SW 1271 (cell line): ENCODE measurements at places on chromosomes 5 and 9.

GRCh38 chr9:120265791-120266190, 314.2 kb downstream of the CDK5RAP2 start:
- no peak for DNase-seq

- no peak for DNase-seq
These were observed 234.5 kb downstream of the CRB2 start for GRCh38 chr9:123590499-123590898.

- DNase-seq = no peak
These were observed 21.2 kb downstream of the ENC1 start for GRCh38 chr5:74619308-74619707.

- DNase-seq = no peak
These were observed 81.6 kb downstream of the CYFIP2 start for GRCh38 chr5:157347301-157348048.

DNA sequence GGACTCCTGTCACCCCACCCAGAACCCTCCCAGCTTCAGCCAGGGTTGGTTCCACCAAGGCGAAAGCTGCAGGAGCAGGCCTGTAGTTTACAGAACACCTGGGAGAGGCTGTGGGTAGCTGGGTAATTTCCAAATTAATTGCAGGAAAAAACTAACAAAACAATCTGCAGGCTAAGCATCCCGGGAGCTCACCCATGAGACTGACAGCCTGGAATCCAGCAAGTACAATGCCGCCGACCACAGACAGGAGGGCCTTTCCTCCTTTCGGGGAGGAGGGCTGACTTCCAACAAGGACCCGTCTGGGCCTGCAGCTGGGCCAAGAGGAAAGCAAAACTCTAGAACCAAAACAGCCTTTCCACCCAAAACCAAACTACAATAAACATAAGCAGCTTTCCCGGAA, 10.3 kb downstream of the FOXE1 start:
- no peak for DNase-seq

GRCh38 chr9:115170358-115171073, 52.6 kb upstream of the TNC start:
- no peak for DNase-seq

DNA sequence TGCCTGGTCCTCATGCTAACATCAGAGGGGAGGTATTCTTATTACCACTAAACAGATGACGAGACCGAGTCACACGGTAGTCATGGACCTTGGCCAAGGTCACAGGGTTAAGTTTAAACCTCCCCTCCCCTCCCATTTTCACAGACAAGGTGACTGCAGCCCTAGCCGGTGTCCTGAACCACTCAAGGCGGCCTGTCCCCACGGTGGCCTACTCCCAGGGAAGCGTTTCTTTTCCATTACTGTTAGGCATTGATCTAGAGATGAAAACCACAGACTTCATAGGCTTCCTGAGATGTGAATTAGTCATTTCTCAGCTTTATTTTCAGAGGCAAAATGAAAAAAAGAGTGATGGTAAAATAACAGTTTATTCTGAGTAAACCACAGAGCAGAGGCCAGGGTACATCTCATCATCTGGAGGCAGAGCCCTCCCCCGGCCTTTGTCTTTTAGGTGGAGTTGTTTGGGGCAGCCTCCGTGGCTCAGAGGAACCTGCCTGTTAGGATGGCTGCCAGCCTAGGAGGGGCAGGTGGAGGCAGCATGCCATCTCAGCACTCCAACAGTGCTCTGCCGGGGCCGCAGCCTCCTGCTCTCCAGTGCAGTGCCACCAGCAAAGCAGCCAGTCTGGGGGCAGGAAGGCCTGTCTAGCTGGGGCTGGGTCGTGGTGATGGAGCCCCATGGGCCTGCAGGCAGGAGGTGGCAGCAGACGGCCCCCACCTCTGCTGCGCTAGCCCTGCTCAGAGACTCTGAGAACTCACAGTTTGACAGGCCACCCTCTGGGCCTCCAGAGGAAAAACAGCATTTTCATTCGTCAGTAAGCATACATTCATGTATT, 71.2 kb downstream of the RAPGEF1 start:
- DNase-seq = no peak

DNA sequence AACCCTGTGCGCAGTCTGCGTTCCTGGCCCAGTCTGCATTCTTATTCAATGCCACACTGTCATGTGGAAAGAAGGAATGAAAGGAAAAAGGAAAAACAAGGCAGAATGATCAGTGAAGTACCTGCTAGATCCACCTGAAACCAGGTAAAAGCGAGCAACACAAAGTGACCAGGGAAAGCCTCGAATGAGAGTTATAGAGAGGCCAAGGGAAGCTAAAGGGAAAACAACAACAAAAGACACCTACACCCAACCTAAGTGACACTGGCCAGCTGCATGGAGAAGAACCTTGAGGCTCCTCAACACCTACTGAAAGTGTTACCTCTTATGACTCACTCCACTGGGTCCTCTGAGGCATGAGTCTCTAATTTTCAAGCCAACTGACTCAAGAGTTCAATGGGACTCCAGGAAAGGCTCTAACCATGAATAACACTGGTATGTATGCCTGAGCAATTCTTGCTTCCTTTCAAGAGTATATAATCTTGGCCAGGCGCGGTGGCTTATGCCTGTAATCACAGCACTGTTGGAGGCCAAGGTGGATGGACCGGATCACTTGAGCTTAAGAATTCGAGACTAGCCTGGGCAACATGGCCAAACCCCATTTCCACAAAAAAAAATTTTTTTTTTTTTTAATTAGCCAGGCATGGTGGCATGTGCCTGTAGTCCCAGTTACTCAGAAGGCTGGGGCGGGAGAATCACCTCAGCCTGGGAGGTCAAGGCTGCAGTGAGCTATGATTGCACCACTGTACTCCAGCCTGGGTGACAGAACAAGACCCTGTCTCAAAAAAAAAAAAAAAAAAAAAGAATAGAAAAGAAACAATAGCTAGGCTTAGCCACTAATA, 29.0 kb downstream of the MTMR12 start:
- no peak for DNase-seq

GRCh38 chr5:55868846-55869245, 17.7 kb downstream of the IL31RA start:
- DNase-seq = peak; percentile 99

DNA sequence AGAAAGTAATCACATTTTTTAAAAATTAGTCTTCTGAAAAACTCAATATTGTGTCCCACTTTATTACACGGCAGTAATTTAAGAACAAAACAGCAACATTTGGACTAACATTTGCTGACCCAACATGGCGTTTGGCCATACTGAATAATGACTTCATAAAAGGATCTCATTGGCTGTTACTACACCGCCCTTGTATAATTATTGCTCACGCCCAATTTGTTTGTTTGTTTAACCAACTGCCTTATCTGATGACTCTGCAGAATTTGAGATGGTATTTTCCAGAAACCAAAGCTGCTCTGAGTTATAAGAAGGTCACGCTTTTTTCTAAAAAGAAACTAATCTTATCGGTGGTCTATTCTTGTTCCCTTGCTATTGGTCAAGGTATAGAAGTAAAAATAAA, 200.2 kb upstream of the TARS1 start:
- no peak for DNase-seq

DNA sequence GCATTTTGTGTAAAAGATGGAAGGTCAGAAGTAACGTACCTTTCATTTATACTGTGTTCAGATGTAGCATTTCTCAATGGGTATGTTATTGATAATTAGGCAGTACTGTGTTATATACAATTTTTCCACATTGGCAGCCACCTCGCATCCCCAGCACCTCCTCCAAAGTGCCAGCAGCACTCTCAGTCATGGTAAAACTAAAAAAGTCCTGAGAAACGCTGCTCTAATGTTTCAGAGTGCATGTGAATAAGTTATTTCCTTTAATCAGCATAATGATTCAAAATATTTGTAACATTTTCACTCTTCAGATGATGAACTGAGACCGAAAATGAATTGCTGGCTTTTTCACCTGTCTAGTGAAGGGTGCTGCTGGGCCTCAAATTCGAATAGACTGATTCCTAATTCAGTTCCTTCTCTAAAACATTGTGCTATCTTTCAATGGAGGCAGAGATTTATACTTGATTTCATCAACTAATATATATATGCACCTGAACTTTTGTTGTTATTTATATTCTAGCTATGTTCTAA, 79.9 kb upstream of the ANKRD55 start:
- no peak for DNase-seq

- DNase-seq = no peak
These were observed 130.4 kb upstream of the BASP1 start for GRCh38 chr5:17087035-17087434.

DNA sequence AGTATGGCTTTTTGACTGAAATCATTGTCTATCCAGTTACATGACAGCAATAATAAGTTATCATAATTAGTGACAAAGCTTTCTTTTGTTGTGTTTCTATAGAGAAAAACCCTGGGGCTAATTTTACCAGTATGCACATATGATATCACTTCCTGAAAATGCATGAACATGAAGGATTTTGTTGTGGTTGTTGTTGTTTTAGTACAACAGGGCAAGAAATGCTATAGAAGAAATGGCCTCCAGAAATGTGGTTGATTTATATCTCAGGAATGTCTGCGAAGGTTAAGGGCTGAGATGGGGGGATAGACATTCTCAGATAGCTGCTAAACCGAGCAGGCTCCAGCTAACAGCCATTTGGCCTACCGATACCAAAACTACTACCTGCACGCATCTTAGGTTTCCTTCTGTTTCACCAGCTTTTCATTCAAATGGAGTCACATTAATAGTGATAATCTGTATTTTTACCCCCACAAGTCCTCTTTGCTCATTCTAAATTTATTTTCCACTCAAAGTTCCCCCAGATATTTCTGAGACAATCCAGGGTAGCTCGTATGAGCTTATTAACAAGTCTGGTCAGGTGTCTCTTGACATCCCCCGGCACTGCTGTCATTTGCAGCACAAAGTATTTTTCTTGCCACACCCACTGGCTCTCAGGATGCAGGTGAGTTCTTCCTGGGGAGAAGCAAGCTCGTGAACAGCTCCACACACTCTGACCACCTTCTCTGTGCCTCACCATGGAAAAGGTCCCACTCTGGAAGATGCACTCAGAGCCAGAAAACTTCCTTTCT, 232.4 kb upstream of the GAS1 start:
- no peak for DNase-seq

DNA sequence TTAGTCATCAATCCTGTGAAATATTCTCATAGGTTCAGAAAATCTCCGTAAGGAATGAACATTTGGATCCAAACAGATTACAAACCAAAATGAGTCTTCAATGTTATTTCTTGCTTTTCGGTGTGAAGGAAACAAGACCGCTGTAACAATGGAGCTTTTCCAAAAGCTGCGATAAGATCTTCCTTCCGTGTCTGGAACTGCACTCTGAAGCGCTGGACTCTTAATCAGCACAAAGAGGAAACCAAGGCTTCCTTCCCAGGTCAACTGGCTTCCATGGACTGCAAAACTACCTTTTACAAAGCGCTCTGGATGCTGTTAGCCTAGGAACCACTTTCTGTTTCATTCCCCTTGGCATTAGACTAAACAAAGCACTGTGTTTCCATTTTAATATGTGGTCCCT, 137.9 kb upstream of the BASP1 start:
- DNase-seq = no peak

GRCh38 chr5:120540097-120540496, 76.0 kb downstream of the PRR16 start:
- no peak for DNase-seq

DNA sequence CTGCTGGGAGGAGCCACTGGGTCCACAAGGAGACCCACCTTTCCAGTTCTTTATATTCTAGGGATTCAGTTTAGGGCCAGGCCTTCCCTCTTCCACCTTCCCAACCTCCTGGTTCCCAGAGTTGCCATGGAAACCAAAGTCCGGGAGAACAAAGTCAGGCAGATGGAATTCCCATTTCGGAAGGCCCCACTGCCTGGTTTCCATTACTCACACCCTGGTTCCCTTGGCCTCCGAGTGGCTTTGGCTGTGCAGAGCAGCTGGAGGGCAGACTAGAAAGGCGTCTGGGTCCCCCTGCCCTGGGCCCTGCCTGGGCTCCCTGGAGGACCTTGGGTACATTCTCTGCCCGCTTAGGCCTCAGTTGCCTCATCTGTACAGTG, 136.1 kb downstream of the RGS3 start:
- DNase-seq = no peak

- DNase-seq = no peak
These were observed 77.8 kb downstream of the AOPEP start for GRCh38 chr9:94804316-94804715.

- no peak for DNase-seq
These were observed 65.7 kb downstream of the C9orf152 start for GRCh38 chr9:110142253-110142652.

- DNase-seq = no peak
These were observed 61.6 kb downstream of the ICE1 start for GRCh38 chr5:5483880-5484598.

DNA sequence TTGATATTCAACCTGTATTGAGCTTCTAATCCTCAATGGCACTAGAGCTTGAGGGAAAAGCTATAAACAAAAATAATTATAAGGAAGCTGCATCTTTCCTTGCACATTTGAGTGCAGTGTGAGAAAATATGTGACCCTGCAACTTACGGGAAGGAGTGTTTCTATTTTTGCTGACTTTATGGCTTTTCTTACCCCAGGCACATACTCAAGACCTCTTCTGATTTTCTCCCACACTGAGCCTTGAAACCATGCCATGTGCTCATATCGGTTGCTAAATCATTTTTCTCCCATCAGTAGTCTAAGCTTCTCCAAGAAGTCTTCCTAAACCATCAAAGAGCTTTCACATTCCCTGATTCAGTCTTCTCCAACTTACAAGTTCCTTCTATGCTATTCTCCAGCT, 91.5 kb downstream of the CDH6 start:
- no peak for DNase-seq

DNA sequence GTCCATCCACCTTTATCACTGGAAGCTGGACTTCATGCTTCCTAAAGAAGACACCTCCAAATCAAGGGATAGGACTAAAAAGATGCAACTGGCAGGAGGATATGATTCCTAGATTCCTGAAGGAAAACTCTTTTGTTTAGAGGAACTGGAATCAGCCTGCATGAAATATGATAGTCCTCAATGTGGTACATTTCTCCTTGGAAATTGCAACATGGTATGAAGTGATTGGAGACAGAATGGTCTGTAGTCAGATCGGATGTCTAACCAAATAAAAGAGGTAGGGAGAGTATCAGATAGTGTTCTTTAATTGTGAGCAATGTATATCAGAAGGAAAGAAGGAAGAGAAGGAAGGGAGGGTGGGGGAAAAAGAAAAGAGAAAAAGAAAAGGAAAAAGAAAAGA, 116.1 kb upstream of the FSTL4 start:
- DNase-seq = no peak

- DNase-seq = no peak
These were observed 90.6 kb downstream of the LMX1B start for GRCh38 chr9:126704157-126704891.

- no peak for DNase-seq
These were observed 145.6 kb downstream of the HSD17B3 start for GRCh38 chr9:96156171-96156974.

DNA sequence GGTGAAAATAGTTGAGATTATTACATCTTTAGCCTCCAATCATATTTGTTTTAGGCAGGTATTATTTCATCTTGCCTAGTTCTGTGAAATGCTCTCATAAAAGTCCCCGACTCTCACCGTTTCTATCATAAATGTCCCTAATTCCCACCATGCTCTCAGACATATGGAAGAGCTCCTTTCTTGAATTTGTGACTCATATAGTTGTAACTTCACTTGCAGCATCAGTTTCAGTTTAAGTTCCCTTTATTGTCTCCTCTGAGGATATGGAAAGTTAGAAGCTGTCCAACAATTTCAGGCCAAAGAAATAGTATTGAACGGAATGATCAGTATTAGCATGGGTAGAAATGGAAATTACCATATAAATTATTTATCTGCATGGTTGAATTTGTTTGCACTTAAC, 187.5 kb upstream of the NR4A3 start:
- no peak for DNase-seq
